Muscle of arm (tissue), 14 donors: ENCODE measurements at places on chromosomes 4 and X. TPM values are rescaled to one million over a fixed set of nuclear protein-coding genes. Genes with fewer than 3 reads are reported as not detected.

The HERC5 gene
- polyA plus RNA-seq, result 3.3 TPM

The LARP7 gene
- polyA plus RNA-seq, result 63.2 TPM

The CMC4 gene
- 9.2 TPM for polyA plus RNA-seq

The CTAG2 gene
- polyA plus RNA-seq, result not detected

The CRMP1 gene
- 23.1 TPM for polyA plus RNA-seq
